ENCODE measurements at places on chromosomes 11 and 22.

GRCh38 chr22:27840436-27840835, 38.9 kb upstream of the MN1 start:
- DNase-seq = no peak

DNA sequence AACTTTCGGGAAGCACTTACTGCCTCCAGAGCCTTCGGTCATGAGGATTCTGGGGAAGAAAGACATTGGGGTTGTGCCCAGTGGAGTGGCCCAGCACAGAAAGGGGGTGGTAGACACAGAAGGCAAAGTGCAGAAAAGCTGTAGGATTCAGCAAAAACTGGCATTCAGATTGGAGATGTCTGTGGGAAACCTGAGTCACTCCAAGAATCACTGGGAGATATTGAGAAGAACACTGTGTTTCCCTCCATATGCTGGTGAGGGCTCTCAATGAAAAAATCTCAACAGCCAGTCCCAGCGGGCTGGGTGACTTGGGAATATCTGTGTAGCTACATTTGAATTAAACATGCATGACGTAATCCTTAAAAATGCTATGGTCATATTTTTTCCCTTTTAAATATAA, 61.2 kb upstream of the RCN1 start:
- DNase-seq = no peak

DNA sequence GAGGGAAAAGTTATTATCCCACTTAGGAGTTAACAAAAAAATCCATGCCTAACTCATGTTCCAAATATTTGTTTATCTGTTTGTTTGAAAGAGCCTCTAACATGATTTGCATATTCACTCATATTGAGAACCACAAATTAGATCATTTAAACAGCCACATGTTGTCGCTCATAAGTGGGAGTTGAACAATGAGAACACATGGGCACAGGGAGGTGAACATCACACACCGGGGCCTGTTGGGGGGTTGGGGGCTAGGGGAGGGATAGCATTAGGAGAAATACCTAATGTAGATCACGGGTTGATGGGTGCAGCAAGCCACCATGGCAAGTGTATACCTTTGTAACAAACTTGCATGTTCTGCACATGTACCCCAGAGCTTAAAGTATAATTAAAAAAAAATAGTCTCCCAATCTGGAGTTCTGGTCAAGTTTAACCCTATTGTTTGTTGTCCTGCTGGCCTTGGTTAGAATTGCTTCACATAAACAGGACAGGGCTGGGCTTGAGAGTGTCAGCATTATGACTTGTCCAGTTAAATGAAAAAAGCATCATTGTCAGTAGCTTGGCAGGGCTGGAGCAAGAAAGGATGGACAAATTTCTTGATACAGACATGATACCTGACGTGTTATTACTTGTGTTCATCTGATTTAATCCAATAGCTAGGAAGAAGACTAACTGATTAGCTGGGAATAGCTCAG, 57.8 kb upstream of the PSMA1 start:
- DNase-seq = no peak

GRCh38 chr11:70311616-70312015, 41.1 kb downstream of the PPFIA1 start:
- DNase-seq = no peak

- no peak for DNase-seq
Measured at GRCh38 chr11:120520091-120520822, 8.7 kb downstream of the GRIK4 start.

GRCh38 chr11:86202013-86202336, 42.6 kb upstream of the EED start:
- no peak for DNase-seq

DNA sequence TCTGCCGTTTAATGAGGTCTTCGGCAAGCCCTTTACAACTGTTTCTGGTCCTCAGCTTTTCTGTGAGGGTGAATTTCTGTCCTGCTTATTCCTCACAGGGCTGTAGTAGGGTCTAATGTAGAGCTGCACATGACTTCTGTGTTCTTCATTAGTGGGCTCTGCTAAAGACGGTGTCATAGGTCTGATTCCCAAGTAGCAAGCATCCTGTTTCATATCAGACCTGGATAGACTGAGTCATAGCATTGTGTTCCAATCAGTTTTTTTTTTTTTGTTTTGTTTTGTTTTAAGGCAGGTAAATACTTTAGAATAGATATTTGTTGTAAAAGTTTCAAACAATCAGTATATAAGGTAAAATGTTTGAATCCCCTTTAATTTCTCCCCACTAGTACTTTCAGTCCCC, 35.4 kb downstream of the BIRC2 start:
- DNase-seq = no peak

- no peak for DNase-seq
Measured at GRCh38 chr11:6357222-6357621, 33.1 kb upstream of the SMPD1 start.

DNA sequence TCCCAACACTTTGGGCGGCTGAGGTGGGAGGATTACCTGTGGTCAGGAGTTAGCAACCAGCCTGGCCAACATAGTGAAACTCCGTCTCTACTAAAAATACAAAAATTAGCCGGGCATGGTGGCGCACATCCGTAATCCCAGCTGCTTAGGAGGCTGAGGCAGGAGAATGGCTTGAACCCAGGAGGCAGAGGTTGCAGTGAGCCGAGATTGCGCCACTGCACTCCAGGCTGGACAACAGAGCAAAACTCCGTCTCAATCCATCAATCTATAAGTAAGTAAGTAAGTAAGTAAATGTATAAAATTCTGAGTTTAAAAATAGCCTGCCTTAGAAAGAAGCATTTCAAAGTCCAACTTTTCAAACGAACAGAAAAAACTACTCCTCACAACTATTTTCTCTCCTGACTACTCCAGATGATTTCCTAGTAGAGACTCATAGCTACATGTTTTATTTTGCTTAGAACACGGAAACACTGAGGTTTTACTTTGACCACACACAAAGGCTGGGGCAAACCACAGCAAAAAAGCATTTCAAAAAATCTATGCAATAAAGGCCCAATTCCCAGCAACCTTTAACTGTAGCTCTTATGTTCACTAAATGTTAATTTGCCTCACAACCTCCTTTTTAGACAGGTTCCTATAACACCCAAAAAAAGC, 16.3 kb downstream of the SPTY2D1 start:
- DNase-seq = no peak

DNA sequence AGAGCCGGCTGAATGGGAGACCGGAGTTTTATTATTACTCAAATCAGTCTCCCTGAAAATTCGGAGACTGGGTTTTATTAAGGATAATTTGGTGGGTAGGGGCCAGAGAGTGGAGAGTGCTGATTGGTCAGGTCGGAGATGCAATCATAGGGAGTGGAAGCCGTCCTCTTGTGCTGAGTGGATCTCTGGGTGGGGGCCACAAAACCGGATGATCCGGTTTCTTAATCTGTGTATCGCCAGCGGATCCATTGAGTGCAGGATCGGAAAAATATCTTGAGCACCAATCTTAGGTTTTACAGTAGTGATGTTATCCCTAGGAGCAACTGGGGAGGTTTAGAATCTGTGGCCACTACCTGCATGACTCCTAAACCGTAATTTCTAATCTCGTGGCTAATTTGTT, 886 bp upstream of the NIPSNAP1 start:
- DNase-seq = no peak

GRCh38 chr11:1521382-1522080, 35.0 kb upstream of the MOB2 start:
- DNase-seq = no peak

DNA sequence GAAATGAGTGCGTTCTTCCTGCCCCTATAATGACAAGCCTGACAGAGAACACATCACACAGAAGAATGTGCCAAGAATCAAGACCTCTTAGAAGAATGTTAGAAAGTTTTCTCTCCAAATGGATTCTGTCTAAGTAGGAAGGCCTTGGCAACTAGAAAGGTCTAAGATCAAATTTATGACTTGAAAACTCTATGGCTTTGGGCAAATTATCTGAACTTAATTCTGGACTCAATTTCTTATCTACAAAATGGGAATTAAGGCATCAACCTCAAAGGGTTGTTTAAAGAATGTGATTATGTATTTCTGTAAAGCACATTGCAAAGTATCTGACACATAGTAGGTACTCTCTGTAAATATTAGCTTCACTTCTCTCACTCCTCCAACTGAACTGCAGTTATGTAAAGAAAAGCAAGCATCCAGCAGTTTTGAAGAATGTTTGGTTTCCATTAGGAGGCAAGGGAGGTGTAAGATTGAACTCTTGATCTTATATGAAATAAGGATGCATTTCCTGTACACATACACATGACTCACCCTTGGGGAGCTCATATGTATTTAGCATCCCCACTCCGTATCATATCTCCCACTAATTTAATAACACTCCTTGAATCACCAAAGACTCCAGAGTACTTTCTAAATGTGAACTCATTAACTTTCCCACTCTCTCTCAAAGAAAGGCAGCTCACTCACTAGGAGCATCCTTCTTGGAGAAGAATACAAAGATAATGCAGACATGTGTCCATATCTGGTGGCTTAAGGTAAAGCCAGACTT, 77.6 kb downstream of the ETS1 start:
- no peak for DNase-seq

GRCh38 chr11:63321723-63322122, 47.9 kb upstream of the SLC22A9 start:
- no peak for DNase-seq
